WTC11 (cell line): ENCODE measurements at places on chromosomes 13 and 19. TPM values are rescaled to one million over a fixed set of nuclear protein-coding genes. Genes with fewer than 3 reads are reported as not detected.

GRCh38 chr13:51605698-51606097, 21.4 kb downstream of the WDFY2 start:
- no peak for DNase-seq

The OR10H3 gene
- not detected in 3 replicates for total RNA-seq

DNA sequence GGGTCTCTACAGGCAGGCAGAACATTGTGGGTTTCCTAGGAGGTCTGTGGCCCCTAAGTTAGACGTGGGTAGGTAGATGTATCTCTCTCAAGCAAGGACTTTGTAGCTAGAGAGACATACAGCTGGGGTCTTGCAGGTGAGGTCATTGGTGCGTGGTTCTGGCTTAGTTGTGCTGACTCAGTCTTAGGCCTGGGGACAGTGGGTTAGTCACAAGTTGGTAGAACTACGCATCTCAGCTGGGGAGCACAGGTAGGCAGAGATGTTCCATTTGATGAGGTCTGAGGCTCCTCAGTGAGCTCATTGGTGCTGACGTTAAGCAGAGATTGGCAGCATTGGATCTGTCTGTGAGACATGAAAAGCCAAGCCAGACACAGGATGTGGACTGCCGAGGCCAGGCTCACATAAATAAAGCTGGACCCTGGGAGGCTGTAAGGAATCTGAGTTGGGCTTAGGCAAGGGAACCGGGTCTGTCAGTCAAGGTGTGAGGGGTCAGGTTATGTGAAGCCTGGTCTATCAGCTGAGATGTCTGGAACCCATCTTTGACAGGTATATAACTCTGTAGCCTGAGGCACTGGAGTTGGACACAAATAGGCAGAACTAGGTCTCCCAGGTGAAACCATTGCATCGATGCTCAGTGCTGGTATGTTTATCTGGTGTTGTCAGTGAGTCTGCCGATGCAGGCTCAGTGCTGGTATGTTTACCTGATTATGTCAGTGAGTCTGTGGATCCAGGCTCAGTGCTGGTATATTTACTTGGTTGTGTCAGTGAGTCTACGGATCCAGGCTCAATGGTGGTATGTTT, 17.4 kb upstream of the PDCD2L start:
- DNase-seq = no peak

DNA sequence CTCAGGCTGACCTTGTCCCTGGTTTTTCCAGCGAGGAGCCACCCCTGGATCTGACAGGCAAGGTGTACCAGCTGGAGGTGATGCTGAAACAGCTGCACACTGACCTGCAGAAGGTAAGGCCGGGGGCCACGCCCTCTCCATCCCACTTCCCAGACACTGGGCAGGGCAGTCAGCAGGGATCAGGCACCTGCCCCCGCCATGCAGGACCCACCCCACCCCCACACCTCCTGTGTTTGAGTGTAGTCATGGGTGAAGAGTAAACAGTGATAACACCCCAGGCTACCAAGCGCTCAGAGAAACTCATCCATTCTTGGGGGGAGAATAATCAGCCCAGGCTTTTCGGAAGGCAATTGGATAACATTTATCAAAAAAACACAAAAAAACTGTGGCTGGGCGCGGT, 19.9 kb downstream of the DPF1 start:
- no peak for DNase-seq

- DNase-seq = no peak
Observed at GRCh38 chr13:64234255-64234654, 2818.6 kb upstream of the PCDH20 start.

DNA sequence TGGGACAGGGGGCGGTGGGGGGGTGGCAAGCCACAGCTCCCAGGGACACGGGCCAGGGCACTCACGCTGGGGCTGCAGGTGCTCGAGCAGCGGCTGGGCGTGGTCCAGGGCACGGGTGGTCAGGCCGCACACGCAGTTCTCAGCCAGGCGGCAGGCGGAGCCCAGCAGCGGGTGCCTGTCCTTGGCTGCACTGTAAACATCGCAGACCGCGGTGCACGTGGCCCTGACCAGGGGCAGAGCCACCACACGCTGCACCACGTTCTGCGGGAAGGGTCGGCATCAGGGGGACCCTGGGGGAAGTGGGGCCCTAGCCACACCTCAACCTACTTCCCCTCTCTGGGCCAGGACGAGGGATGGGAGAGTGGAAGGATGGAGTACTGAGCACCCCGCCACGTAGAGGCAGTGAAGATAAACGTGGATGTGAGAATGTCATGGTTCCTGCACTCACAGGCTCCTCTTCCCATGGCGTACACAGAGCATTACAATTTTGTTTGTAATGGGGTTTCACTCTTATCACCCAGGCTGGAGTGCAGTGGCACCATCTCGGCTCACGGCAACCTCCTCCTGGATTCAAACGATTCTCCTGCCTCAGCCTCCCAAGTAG, 3.4 kb downstream of the PLIN5 start:
- no peak for DNase-seq
